AG08395 (cell line): ENCODE measurements at places on chromosomes 13 and 19.

DNA sequence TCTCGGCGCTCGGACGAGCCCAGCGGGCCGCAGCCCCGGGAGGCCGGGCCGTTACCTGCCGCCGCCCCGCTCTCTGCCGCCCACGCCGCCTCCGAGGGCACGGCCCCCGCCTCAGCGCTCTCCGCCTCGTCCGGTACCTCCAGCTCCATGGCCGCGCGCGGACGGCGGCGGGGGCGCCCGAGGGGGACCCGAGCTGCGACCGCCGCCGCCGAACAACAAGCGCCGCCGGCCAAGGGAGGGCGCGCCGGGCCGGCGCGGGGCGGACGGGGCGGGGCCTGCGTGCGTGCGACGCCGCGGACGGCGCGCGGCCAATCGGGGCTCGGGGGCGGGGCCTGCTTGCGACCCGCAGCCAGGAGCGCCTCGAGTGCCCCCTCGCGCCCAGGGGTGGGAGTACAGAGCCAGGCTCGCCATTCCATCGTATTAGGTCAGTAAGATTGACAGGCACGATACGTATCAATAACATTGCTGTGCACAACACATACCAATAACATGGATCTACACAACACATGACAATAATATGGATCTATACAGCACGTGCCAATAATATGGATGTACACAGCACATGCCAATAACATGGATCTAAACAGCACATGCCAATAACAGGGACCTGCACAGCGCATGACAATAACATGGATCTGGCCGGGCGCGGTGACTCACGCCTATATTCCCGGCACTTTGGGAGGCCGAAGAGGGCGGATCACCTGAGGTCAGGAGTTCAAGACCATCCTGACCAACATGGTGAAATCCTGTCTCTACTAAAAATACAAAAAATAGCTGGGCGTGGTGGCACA is at the start of gene PIP5K1C:
Gene PIP5K1C (minus strand): TSS at position 227 of the 791 bp plus-strand sequence. CDS start 78 bp downstream, at position 149.
- peak; percentile 96 for DNase-seq

- no peak for DNase-seq
These were observed 3.5 kb downstream of the GAMT start for GRCh38 chr19:1397838-1398237.

DNA sequence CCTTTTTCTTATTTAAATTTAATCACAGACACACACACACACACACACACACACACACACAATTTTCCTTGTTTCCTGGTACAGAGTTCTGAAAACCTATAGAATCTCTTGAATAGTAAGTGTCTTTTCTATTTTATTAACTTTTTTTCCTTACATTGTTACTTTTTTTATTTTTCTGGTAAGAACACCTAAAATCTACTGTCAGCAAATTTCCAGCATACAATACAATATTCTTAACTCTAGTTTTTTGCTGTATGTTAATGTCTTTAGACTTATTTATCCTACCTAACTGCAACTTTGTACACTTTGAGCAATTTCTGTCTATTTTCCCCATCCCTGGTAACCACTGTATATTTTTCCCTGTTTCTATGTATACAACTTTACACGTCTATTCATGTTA is 1179.8 kb downstream of the SLITRK1 start:
- no peak for DNase-seq

DNA sequence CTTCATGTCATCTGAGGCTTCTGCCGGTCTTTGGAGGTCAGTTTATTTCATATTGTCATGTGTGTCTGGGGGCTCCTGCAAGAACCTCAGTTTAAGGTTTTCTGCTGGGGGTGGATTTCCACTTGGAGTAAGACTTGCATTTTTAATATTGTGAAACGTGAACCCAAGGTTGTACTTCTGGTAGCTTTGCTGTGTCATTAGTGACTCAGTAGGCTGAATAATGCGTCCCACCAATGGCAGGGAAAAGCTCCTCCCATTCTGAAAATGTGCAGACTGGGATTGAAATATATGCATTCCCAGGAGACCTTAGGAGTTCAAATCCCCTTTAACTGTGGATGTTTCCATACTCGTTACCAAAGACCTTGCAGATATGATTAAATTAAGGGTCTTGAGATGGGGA is 46.2 kb downstream of the ING1 start:
- no peak for DNase-seq

GRCh38 chr13:46211483-46212351 is at the start of gene LRRC63:
TSS of gene LRRC63 (plus strand) at chr13:46211928. CDS start at chr13:46213035, 1,107 bp downstream.
- peak; percentile 64 for DNase-seq

- no peak for DNase-seq
These were observed 4.6 kb downstream of the URI1 start for GRCh38 chr19:29946645-29947044.

DNA sequence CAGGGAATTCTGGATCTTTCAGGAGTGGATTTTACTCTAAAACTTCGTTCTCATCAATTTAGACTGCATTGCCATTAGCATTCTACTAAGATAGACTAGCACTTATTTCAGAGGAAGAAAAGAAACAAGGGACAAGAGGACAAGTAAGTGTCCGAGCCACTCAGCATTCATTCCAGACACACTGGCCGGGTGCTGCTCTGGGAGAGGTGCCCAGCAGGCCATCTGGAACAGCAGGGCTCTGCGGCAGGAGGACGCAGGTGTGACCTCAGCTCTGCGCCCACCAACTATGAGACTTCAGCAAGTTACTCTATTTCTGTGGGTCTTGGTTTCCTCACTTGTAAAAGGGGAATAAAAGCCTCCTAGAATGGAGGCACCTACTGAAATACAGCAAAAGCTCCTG is 4.2 kb downstream of the EPS15L1 start:
- DNase-seq, result no peak

- no peak for DNase-seq
These were observed 222.1 kb downstream of the MZT1 start for GRCh38 chr13:72505376-72505775.

DNA sequence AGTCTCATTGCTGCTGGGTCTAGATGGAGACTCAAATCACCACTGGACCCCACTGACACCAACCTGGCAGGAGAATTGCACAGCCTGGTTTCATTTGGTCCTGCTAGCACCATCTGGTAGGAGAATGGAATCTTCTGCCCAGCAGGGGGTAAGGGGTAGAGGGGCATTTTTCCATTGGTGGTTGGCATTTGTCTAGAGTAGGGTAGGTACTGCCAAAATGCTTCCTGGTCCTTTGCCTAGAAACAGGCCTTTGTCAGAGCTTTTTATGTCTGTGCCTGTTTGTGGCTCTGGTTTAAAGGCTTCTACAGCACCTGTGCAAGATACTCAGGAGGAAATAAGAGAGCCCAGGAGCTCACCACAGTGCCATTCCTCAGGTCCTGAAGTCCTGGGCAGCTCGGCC is 121.3 kb downstream of the KCTD12 start:
- DNase-seq, result no peak

DNA sequence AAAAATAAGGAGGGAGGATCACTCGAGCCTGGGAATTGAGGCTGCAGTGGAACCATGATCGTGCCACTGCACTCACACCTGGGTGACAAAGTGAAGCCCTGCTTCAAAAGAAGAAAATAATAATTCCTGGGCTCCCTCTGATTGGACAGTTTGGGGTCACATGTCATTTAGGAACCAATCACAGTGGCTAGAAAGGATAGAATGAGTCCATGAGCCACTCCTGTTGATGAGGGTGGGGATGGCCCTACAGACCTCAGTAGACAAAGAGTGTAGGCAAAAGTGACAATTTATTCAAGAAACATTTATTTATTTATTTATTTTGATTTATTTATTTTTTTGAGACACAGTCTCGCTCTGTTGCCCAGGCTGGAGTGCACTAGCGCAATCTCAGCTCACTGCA is 26.8 kb upstream of the ADGRE5 start:
- no peak for DNase-seq

DNA sequence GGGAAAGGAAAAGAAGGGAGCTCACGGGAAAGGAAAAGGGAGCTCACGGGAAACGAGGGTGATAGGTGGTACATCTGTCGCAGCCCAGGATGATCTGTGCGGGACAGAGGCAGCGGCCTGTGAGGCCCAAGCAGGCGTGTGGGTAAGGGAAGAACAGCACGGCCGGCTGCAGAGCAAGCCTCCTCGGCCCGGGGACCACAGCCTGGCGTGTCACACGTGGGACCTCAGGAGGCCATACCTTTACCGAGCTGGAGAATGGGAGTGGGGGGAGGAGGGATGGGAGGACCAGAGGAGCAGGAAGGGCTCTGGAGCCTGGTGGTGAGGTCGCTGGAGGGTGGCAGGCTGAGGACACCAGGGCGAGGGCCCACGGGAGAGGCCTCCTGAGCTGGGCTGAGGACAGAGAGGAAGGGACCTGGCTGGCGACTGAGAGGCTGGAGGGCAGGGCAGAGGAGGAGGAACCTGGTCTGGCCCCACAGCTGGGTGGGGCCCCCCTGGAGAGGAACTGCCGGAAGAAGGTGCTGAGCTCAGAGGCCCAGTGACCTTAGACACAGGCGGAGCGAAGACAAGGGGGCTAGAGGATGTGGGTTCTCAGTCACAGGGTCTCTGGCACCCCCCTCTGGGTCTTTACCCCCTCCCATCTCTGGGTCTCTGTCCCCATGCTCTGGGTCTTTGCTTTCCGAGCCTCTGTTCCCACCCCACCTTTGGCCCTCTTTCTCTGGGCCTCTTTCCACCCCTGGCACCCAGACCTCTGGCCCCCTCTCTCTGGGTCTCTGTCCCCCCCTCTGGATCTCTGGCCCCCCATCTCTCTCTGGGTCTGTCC is 2.9 kb upstream of the FTL start:
- no peak for DNase-seq

- DNase-seq, result no peak
These were observed 54.3 kb downstream of the RUBCNL start for GRCh38 chr13:46332772-46333171.

- no peak for DNase-seq
These were observed 15.3 kb upstream of the ARHGEF18 start for GRCh38 chr19:7333198-7334118.

- DNase-seq, result no peak
These were observed 68.3 kb downstream of the CEBPG start for GRCh38 chr19:33441828-33442227.

- no peak for DNase-seq
These were observed 36.9 kb upstream of the ZNF507 start for GRCh38 chr19:32308431-32309077.

DNA sequence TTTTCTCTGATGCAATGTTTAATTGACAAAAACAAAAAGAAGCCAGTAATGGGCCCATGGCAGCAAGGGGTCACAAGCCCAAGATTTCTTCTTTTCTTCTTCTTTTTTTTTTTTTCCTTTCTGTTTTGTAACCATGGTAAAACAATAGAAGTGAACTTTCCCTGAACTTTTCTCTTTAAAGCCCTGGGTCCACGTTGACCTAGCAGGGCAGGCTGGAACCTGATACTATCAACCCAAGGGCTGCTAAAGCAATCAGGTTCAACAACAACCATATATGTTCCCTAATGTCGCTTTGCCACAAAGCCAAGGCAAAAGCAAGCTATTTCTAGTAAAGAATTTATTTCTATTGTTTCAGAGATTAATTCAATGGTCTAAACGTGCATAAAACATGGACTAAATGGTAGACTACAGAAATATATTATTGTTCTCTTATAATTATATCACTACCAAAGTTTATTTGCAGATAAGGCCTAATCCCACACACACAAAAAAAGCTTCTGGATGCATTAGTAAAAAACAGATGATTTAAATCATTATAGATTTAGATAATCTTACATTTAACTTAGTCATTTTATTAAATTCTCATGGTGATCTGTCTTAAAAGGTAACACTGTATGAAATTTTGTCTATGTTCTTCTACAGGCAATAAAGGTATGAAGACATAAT is 153.9 kb downstream of the DACH1 start:
- no peak for DNase-seq

GRCh38 chr19:52691215-52691610 is 43.6 kb downstream of the ZNF611 start:
- DNase-seq, result no peak

DNA sequence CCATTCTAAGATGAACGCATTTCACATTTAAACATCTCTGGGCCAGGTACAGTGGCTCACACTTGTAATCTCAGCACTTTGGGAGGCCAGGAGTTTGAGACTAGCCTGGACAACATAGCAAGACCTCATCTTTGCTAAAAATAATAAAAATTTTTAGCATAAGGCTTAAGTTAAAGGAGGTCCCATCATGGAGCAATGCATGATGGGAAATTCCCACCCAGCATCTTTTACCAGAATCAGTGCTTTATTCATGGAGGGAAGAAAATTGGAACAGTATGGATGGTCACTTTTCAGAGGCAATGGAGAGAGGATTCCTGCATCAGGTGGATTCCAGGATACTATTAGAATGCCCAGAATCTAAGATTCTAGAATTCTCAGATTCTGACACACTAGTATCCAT is 3.8 kb upstream of the KLK8 start:
- no peak for DNase-seq

DNA sequence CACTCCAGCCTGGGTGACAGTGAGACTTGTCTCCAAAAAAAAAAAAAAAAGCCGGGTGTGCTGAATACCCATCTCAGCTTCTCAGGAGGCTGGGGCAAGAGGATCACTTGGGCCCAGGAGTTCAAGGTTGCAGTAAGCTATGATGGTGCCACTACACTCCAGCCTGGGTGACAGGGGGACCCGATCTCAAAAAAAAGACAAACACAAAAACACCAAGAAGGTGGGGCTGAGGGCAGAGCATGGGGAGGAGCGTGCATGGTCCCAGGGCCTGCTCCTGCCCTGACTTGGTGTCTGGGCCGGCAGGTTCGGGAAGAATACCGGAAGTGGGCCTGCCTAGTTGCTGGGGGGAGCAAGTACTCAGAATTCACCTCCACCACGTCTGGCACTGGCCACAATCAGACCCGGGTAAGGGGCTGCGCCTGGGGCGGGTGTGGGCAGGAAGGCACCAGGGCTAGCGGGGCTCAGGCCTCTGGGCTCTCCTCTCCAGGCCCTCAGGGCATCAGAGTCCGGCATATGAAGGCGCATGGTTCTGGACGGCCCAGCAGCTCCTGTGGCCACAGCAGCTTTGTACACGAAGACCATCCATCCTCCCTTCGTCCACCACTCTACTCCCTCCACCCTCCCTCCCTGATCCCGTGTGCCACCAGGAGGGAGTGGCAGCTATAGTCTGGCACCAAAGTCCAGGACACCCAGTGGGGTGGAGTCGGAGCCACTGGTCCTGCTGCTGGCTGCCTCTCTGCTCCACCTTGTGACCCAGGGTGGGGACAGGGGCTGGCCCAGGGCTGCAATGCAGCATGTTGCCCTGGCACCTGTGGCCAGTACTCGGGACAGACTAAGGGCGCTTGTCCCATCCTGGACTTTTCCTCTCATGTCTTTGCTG is 11.3 kb downstream of the DDX39A start:
- DNase-seq, result no peak

DNA sequence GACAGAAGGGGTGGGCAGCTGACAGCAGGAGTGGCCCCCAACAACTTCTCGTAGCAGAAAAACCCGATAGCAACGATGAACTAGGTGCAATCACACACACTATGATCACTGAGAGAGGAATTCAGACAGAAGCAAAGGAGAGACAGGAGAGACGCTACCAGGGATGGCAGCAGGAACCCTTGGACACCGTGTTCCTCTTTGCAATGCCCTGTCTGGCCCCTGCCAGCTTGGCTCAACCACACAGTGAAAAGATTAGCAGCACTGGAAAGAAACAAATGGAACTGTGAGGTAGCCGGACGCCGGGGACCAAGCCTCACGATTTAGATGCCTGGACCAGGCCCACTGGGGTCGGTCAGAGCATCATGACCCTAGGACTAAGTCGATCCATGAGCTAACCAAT is 23.6 kb downstream of the DCAF15 start:
- no peak for DNase-seq

GRCh38 chr13:50626101-50626547 is 217.4 kb downstream of the DLEU7 start:
- DNase-seq, result peak; percentile 63

GRCh38 chr19:12629215-12629614 is 18.5 kb downstream of the ZNF791 start:
- DNase-seq, result no peak

GRCh38 chr19:21022996-21023395 is 2.5 kb downstream of the ZNF430 start:
- peak; percentile 2 for DNase-seq
